GM13976 (cell line): ENCODE measurements at places on chromosomes 7 and 10.

GRCh38 chr7:81632418-81632817, 137.4 kb downstream of the HGF start:
- DNase-seq: no peak

DNA sequence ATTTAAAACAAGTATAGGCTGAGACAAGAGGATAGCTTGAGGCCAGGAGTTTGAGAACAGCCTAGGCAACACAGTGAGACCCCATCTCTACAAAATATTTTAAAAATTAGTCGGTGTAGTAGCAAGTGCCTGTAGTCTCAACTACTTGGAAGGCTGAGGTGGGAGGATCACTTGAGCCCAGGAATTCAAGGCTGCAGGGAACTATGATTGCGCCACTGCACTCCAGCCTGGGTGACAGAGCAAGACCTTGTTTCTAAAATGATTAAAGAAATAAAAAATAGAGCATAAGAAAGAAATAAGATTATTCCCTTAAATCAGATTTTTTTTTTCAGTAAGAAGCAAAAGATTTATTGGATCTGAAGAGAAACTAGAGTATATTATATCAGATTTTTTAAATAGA, 11.7 kb downstream of the LRRC20 start:
- no peak for DNase-seq

DNA sequence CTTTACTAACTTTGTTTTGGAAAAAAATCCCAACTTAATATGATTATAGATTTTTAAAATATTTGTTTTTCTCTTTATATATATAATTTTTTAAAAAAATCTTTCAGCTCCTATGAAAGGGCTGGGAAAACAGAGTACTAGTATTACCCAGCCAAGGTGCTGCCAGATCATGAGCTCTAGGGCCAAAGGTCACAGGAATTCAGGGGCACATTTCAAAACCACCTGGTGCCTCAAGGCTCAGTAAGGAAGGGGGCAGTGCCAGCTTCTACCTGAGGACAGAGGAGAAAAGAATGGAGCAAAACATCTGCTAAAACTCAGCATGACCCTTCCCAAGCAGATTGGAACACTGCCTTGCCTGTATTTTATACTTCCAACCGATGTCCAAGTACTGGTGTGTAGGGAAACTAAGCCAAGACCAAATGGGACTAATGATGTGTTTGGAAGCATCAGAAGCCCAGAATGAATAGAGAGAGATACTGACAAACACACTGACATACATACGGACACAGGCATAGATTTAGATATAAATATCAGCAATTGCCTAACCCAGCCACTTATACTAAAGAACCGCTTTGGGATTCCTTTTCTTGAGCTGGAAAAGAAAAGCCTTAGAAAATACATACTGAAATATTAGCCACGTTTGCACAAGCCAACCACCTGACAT, 667.3 kb downstream of the PARD3 start:
- DNase-seq: no peak

DNA sequence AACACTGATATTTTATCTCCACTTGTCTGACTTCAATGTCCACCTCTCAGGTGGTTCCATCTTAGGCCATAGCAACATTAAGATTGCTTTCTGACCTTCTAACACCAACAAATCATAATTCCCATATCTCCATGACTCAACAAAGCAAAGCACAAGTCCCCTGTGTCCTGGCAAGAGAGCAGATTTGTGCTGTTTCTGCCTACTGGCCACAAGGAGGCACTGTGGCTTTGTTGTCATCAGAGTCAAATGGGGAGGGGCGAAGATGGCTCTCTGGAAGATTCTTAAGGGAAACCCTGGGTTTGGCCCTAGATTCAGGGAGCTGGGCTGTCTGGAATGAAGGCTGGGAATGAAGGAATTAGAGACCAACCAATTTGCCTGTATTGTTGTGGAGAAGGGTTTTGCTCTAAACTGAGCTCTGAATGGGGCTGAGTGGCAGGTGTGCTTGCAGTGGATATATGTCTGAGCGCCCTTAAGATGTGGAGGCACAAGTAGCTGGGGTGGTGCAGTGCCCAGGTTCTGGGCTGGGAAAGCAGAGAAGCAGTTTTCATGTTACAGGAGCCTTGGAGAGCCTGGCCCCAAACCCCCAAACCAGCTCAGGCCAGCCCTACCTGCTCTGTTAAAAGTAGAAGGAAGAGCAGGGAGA, 154.8 kb upstream of the PRSS58 start:
- DNase-seq: peak; percentile 52

DNA sequence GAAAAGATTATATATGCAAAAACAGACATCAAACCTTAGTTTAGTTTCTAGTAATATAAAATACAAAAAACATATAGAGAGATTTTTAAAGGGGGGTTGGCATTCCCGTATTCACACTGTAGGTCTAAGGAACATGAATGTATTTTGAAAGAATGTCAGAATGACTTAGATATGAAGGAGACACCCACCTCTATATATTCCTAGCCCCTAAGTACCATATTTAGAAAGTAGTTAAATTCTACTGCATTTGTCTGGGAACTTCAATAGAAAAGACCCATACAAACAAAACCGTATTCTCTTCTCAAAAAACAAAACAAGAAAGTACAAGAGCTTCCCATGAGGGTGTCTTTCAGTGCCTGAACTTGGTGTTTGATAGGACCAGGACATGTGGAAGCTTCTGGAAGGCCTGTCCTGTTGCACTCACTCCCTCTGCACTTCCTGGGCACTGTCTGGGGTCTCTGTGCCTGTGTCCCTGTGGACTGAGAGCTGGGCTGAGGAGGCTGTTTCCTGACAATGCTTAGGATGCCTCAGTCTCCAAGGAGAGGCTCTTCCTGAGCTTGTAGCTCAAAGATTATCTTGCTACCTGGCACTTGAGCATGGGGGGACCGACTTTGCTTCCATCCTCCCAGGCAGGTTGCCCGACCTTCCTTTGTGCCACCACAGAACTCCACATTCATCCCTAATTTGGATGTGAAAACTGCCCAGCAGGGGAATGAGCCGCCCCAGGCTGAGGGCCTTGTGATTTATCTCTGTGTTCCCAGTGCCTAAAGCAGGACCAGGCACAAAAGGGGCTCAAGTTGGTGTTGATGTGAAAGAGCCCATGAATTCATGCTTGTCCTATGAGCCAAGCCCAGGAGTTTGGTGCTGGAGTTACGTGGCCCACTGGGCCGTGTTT, 44.4 kb upstream of the KLF6 start:
- no peak for DNase-seq

- DNase-seq: no peak
Measured at GRCh38 chr10:126528315-126528835, 140.1 kb upstream of the ADAM12 start.

- peak; percentile 41 for DNase-seq
Measured at GRCh38 chr10:119139464-119140067, 25.9 kb downstream of the SFXN4 start.

DNA sequence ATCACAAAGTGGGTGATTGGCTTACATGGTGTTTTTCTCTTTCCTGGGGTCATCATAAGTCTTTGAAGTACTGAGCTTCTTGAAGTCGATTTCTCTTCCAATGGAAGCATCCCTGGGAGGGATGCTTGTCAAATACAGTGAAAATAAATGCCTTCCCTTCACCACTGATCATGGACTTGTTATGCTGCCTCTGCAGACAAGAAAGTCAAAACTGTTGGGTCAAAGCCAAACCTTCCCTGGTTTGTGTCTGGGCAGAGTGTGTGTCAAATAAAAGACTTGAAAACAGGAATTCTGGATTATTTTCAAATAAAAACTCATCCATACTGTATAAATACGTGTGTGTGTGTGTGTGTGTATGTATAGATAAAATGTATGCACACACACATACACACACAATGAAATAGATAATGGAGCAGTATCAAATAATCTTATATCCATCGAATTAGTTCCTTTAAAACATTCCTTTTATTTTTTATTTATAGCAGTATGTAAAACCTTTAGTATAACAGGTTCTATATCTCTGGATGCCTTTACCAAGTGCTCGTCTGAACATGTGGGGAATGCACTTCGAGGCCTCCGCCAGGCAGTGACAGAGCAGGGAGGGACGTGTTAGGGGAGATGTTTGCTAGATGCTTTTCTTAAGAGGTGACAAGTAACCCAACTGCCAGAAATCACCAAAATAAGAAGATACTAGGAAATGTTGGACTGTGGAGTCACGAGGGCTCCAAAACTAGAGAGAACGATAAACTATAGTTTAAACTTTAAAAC, 27.2 kb upstream of the WNT16 start:
- DNase-seq: no peak

GRCh38 chr7:49771427-49772176, 1.8 kb upstream of the VWC2 start:
- DNase-seq: peak; percentile 51

- DNase-seq: no peak
Measured at GRCh38 chr10:75540357-75540966, 109.0 kb downstream of the LRMDA start.

- DNase-seq: no peak
Measured at GRCh38 chr10:79079490-79080355, 11.0 kb downstream of the ZMIZ1 start.

GRCh38 chr7:92626281-92626809, 36.2 kb upstream of the FAM133B start:
- no peak for DNase-seq

DNA sequence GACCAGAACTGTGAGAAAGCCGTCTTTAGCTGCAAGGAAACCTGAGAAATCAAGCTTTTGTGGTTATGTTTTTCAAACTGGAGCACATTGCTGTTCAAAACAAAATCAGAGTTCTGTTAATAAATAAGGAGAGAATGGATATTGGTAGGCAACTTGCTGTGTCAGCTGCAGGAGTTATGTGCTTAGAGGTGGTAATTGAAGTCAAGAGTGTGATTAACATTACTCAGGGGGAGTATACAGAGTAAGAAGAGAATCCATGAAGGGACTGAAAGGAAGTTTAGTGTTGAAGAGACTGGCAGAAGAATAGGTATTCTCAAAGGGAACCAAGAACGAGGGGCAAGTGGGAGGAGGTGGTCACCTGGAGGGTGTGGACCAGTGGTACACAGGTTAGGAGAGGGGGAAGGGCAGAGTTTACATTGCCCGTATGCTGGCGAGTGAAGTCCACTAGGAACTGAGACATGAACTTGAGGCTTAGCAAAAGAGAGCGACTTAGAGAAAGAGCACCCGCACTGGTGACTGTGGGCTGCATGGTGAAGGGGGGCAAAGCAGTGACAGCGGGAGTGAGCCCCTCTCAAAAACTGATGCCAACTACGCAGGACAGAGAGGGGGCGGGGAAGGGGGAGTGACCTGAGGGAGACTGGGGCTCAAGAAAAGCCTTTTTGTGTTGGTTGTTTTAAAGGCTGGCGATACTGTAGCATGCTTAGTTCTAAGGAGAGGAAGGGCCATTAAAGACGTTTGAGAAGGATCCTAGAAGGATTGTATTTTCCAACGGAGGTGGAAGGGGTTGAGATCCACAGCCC, 80.0 kb downstream of the SDK1 start:
- DNase-seq: no peak

DNA sequence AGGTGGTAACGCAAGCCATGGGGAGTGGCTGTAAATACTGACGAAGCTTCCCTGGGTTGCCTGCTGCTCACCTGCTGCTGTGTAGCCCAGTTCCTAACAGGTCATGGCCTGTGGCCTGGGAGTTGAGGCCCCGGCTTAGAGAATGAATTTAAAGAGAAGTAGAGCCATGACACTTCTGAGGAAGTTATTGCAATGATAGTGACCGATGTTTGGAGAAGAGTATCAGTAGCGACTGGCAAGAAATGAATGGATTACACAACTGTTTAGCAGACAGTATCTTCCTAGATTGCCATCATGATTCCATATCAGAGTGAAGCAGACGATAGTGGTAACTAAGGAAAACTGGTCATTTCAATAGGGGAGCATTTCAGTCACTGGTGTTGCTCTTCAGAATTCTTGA, 249.6 kb downstream of the PLXDC2 start:
- DNase-seq: no peak

DNA sequence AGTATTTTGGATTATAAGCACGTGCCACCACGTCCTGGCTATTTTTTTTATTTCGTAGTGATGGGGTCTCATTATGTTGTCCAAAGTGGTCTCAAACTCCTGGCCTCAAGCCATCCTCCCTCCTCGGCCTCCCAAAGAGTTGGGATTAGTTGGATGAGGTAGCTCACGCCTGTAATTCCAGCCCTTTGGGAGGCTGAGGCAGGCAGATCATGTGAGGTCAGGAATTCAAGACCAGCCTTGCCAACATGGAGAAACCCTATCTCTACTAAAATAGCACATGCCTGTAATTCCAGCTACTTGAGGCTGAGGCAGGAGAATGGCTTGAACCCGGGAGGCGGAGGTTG, 21.8 kb upstream of the YWHAG start:
- DNase-seq: no peak

GRCh38 chr10:128280271-128280670, 154.0 kb upstream of the MKI67 start:
- DNase-seq: no peak

GRCh38 chr10:11058965-11059364, 41.3 kb downstream of the CELF2 start:
- no peak for DNase-seq

GRCh38 chr7:148163246-148163645, 427.3 kb upstream of the C7orf33 start:
- DNase-seq: no peak

DNA sequence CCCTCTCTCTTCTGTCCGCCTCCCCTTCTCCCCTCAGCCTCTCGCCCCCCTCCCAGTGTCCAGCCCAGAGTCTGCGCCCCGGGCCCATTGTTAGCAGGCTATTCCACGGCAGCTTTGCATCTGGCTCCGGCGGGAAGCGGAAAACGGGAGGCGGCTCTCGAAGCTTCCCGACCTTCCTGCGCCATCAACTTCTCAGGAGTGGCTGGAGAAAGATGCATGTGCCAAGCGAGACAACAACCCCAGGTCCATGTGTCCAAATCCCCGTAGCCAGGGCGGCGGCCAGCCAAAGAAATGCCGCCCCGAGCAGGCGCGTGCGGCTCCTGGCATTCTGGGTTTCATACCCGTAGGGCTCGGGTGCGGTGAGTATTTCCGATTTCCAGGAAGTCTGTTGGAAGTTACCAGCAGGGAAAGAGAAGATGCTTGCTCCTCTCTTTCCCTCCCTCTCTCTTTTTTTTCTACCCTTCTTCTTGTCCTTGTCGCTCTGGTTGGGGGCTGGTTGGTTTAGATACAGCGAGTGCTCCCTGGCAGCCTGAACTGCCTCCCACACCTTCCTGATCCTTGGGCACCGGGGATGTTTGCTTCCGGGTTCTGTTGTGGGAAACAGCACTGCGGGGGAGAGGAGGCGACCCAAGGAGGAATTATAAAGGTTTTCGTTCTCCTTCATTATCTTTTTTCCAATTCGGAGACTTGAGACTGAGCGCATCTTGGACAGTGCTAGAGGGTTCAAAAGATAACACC, 1.2 kb upstream of the HOXA2 start:
- DNase-seq: no peak

DNA sequence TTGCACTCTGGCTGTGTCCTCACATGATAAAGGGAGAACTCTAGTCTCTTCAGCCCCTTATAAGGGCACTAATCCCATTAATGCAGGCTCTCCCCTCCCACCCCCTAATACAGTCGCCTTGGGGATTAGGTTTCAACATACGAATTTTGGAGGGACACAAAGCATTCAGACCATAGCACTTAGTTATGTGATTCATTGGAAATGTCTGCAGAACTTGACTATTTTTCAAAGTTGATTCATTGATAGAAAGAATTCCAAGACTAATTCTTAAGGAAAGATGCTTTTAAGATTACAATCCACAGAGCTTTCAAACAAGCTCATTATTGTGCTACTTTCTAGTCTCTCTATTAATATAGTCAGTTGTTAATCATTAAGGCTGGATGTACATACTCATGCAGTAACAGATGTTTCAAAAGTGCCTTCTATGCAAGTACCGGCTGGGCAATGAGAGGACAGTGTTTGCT, 85.3 kb upstream of the RPA3 start:
- no peak for DNase-seq
